ENCODE measurements at places on chromosomes 5 and 9.

- DNase-seq: no peak
These were observed 19.1 kb downstream of the LPCAT1 start for GRCh38 chr5:1504617-1505016.

GRCh38 chr5:38234737-38235136 lies 23.6 kb upstream of the EGFLAM start:
- no peak for DNase-seq

GRCh38 chr5:79032782-79033181 lies 36.7 kb downstream of the DMGDH start:
- no peak for DNase-seq

DNA sequence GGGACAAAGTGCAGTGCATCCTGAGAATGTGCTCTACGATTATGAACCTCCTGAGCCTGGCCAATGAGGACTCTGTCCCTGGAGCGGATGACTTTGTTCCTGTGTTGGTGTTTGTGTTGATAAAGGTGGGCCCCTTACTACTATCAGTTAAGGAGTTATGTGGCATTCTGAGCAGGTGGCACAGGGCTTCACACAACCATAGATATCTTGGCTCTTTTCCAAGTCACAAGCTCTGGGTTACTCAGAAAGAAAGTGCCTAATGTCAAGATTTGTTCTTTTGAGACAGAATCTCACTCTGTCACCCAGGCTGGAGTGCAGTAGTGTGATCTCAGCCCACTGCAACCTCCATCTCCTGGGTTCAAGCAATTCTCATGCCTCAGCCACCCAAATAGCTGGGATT lies 99.0 kb downstream of the GAPVD1 start:
- no peak for DNase-seq

DNA sequence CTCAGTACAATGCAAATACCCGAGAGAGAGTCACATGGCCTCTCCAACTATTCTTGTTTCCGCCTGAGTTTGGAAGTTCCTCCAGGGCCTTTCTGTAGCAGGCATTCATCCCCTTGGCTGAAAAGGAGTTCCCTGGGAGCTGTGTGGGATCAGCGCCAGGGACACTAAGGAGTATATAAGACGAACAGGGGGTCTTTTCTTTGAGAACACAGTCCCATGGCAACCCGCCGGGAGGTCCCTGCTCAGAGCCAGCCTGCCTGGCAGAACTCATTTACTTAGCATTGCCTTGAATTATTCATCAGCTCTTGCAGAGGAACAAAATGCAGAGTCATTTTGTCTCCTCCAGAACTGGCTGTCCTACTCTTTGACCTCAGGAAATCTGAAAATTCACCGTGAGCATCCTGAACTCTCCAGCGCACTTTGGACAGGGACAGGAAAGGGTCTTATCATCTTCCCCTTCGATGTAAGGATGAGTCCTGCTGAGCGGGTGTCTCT lies 120.4 kb upstream of the OSMR start:
- DNase-seq: no peak

Data from stimulated activated CD4-positive, alpha-beta T cell treated with anti-CD3 and anti-CD28 coated beads, Interleukin-12 subunit alpha, Interleukin-12 subunit beta, amount 100 ng/mL, for 24 hours (primary cell).